ENCODE measurements at places on chromosomes 13 and 19. TPM values are rescaled to one million over a fixed set of nuclear protein-coding genes. Genes with fewer than 3 reads are reported as not detected.

The UPF3A gene
- 21.8 TPM for total RNA-seq

The FAM124A gene
- 13.4 TPM for total RNA-seq

The PALM3 gene
- total RNA-seq = not detected

The ZNF878 gene
- total RNA-seq = not detected

The NLRP8 gene
- not detected for total RNA-seq

The ZNF534 gene
- 0.34 TPM for total RNA-seq

- no peak for DNase-seq
These were observed 336.4 kb downstream of the ZNF536 start for GRCh38 chr19:30708416-30709178.

GRCh38 chr13:33135097-33135496 is 118.9 kb downstream of the KL start:
- DNase-seq = no peak

DNA sequence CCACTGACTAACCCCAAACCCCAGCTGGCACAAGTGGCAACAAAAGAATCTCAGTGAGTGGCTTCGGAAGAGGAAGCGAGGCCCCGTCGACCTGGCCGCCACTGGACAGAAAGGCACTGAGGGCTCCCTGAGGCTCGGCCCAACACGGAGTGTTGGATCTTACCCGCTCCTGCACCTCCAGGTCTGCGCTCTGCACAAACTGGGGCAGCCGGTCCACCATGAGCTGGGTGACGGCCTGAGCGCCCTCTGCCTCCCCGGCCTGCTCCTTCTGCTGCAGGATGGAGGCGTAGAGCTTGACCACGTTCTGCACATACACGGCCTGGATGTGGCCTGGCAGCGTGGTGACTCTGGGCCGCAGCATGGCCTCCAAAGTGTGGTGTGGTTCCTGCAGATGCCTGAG is 21.7 kb downstream of the IZUMO4 start:
- no peak for DNase-seq

DNA sequence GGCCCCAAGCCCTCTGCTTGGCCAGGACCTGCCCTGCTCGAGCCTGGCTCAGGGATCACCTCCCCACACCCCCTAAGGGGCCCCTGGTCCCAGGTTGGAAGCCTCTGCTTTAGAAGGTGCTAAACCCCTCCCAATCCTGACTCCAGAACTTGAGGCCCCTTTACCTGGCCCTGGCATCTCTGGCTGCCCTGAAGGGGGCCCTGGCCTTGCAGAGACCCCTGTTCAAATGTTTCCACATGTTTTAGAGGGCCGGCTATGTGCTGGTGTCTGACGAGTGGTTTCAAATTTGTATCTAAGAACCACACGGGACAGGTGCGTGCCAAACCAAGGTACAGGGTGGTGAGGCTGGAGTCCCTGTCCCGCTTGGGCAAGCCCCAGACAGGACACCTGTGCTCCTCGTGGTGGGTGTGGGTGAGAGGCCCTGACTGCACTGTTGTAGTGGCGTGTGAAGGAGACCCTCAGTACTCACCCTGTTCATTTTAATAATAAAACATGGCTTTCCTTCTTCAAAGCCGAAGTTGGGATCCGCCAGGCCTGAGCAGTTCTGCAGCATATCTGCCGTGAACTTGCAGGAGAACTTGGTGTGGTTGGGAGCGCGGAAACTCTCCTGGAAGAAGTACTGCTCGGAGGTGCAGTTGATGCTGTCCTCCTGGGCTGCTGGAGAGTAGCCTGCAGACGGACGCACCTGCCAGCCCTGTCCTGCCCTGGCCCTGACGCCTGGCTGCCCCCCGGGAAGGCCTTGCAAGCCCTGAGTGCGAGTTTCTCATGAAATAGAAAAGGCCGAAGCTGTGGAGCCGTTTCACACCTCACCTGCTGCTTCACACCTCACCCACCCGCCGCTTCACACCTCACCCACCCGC is 5.4 kb downstream of the ATP4B start:
- DNase-seq = no peak
